ENCODE measurements at places on chromosomes 11 and 22.

GRCh38 chr22:32802237-32802765, 796 bp downstream of the TIMP3 start:
- no peak for DNase-seq

GRCh38 chr11:8314916-8315315, 51.2 kb upstream of the LMO1 start:
- no peak for DNase-seq

- no peak for DNase-seq
These were observed 35.5 kb downstream of the UBASH3B start for GRCh38 chr11:122690801-122691548.

DNA sequence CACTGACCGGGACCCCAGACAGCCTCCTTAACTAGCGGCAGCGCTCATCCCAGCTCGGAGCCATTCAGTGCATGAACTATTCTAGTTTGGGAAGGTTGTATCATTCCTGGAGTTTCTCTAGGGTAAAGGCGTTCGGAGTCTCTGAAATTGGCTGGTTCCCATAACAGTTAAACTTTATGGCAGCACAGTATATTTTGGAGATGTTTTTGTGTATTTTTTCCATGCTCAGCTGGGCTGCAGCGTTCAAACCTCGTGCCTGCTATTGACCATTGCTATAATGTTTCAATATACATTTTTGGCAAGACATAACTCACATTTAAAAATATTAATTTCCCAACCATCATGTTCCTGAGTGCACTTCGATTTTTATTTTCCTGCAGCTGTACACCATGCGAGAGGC, 169.7 kb downstream of the ST3GAL4 start:
- DNase-seq = no peak

GRCh38 chr11:57368106-57368844, 12.7 kb downstream of the PRG3 start:
- no peak for DNase-seq
